ENCODE measurements at places on chromosomes 3 and 15.

GRCh38 chr15:68465861-68466560, 34.0 kb upstream of the ITGA11 start:
- DNase-seq = no peak

GRCh38 chr3:138068579-138069174, 46.7 kb downstream of the DZIP1L start:
- no peak for DNase-seq

DNA sequence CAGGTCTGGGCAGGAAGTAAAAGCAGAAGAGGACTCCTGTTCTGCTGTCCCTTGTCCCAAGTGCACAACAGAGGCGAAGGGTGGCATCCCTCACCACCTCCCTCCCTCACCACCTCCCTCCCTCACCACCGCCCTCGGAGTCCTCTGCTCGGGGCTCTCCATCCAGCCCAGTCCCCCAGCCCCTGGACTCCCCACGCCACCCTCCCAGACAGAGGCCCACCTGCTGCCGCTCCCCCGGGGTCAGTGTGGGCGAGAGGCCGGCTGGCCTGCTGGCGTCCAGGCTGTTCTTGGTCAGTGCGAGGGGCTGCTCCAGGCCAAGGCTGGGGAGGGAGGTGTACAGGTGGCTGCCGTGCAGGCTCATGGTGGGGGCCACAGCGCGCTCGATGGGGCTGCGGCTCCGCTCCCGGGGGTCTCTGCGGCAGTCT, 79.1 kb downstream of the VGLL4 start:
- DNase-seq = no peak

- no peak for DNase-seq
Measured at GRCh38 chr3:59540696-59541095, 490.9 kb upstream of the CFAP20DC start.

GRCh38 chr3:30341851-30342250, 264.6 kb upstream of the TGFBR2 start:
- DNase-seq = no peak

- no peak for DNase-seq
Measured at GRCh38 chr3:36989005-36989404, 3.9 kb downstream of the EPM2AIP1 start.

DNA sequence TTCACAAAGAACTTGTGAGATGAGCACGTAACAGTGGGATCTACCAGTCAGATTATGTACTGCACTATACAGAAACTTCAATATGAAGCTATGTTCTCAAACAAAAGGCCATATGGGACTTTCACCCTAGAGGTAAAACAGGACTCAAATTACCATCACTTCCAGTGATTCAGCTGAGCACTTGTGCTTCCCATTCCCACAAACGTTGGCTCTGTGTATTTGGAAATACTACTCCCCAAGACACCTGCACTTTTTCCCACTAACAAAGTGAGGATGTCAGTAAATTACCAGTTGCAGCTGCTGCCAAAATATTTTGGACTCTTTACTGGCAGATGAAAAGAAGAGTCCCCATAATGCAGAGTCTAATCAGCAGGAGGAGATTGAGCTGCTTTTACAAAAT, 1570.1 kb downstream of the SI start:
- DNase-seq = no peak

- peak; percentile 12 for DNase-seq
Measured at GRCh38 chr3:58491506-58492402, at the start of gene KCTD6. KCTD6 (plus strand) TSS chr3:58492096; CDS start chr3:58498756, 6,660 bp downstream.

DNA sequence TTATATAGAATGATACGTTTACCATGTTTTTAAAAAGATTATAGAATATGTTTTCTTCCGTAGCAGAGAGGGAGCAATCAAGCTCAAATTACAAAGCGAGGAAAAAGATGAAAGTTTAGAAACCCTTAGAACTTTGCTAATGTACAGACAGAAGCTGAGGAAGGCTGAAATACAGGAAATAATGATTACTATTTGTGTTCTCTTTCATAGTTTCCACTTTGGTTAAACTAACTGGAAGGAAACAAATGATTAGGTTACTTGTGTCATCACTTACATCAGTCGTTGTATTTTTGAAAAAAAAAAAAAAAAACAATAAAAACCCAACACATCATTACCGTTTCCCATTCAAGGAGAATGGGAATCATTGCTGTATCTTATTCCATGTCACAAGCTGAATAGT, 337.8 kb upstream of the CBLB start:
- no peak for DNase-seq

- DNase-seq = no peak
Measured at GRCh38 chr15:67331676-67332075, 77.1 kb downstream of the IQCH start.

DNA sequence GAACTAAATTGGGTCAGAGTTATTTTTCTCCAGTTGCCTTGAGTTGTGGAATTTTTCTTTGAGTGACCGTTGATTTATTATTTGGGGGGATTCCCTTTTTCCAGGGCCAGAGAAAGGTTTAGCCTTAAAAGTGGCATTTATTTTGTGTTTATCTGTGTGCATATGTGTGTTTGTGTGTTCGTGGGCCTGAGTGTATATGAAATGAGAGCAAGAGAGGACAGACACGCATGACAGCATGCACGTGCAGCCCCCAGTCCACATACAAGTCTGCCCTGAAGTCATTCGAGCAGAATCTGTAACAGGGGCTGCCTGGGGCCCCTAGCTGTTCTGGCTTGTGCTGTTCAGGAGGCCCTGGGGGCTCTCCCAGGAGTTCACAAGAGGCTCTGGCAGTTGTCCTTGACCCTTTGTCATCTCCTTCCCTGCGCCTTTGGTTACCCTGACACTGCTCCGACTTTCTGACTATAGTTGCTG, 18.3 kb upstream of the TRAK1 start:
- no peak for DNase-seq

DNA sequence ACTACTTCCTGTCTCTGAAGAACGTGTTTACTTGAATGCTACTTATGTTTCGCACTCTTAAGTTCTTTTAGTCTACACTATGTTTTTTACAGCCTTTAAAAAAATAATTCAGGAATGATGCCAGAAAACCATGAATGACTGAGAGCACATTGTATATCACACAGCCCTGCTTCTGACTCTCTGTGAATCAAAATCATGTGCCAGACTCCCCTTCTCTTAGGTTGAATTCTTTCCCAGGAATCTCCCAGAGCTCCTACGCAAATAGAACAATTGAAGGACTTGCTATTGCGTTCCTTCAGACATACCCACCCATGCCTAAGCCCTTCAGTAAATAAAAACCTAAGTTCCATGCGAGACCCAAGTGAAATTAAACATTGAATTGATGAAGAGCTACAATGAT, 782.0 kb upstream of the ALCAM start:
- no peak for DNase-seq

GRCh38 chr3:190533511-190534281, 19.8 kb downstream of the IL1RAP start:
- DNase-seq = no peak

DNA sequence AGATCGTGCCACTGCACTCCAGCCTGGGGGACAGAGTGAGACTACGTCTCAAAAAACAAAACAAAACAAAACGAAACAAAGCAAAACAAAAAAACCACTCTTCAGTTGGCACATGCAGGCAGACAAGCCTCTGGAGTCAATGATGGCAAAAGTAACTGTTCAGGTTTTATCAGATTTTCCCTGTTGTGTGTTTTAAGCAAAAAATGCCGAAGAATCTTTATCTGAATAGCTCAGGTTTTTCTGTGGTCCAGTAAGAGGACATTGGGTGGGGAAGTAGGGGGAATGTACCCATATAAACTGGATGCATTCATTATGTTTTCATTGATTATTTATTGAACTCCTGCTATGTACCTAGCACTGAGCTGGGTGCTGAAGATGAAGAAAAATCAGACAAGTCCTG, 20.8 kb upstream of the BCL2A1 start:
- no peak for DNase-seq

Data from SIG-M5 (cell line).